ENCODE measurements at places on chromosomes 4 and X.

- DNase-seq: no peak
Observed at GRCh38 chr4:169098532-169098931, 88.5 kb upstream of the CBR4 start.

- DNase-seq: no peak
Observed at GRCh38 chr4:92014067-92014466, 289.7 kb upstream of the GRID2 start.

DNA sequence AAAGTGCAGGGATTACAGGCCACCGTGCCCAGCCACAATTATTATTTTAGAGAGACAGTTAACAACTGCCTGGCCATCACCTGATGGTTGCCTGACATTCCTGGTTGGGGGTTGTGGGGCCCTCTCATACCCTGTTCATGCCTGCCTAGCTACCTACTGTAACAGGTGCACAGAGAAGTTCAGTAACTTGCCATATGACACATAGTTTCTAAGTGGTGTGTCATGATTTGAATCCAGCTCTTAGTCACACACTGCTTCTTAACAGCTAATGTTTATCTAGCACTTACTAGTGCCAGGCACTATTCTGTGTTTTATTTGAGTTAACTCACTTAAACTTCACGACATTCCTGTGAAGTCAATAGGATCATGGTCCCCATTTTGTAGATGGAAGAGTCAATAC lies 122.7 kb upstream of the JADE1 start:
- DNase-seq: no peak

DNA sequence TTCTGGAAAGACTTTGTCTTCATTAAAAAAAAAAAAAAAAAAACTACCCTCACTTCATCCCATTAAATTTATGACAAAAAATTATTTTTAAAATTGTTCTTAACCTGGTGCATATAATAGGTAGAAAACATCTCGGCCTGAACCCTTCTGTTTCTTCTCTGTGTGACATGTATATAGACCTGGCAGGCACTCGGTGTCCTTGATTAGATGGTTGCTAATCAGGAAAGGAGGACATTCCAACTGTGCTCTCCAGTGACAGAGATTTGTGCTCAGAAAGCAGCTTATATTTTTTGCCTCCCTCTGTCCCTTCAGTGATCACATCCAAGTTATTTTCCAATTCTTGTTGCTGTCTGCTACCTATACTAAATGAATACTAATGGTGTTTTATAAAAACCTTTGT lies 355.6 kb downstream of the CBLL2 start:
- DNase-seq: no peak

GRCh38 chrX:41956027-41956426 lies 32.7 kb upstream of the CASK start:
- DNase-seq: no peak

- no peak for DNase-seq
Observed at GRCh38 chrX:17633546-17633945, 103.7 kb upstream of the SCML1 start.

DNA sequence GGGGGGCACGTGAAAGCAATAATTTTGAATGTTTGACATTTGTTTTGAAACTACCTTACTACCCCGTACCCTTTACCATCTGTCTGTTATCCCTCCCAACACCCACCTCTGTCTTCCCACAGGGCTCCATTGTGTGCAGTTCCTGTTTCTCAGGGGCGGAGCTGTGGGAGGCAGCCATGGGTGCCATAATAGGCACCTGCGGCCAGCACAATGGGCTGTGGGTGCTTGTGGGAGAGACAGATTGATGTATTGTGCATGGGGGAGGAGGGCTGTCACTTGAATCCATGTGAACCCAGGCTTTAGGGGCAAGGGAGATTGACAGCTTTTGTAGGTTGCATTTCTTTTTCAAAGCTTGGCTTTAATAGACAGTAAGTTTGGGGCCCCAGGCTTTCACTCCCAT lies 122.6 kb upstream of the CXorf66 start:
- no peak for DNase-seq

- DNase-seq: no peak
Observed at GRCh38 chrX:72492499-72492898, 80.1 kb downstream of the HDAC8 start.
